Left kidney (tissue), 8 donors: ENCODE measurements at places on chromosomes 1 and 21. TPM values are rescaled to one million over a fixed set of nuclear protein-coding genes. Genes with fewer than 3 reads are reported as not detected.
A peak's percentile ranks its signal among the peaks of the same experiment; 100 is the strongest.

GRCh38 chr1:201267481-201268229 is 15.7 kb upstream of the PKP1 start:
- DNase-seq = no peak

- no peak for DNase-seq
Measured at GRCh38 chr1:58754073-58754613, 29.7 kb downstream of the JUN start.

- DNase-seq = no peak
Measured at GRCh38 chr1:35120458-35121133, 41.4 kb downstream of the ZMYM1 start.

The ADORA1 gene
- 4.6 TPM for polyA plus RNA-seq

- no peak for DNase-seq
Measured at GRCh38 chr1:107200631-107201030, 59.8 kb downstream of the NTNG1 start.

DNA sequence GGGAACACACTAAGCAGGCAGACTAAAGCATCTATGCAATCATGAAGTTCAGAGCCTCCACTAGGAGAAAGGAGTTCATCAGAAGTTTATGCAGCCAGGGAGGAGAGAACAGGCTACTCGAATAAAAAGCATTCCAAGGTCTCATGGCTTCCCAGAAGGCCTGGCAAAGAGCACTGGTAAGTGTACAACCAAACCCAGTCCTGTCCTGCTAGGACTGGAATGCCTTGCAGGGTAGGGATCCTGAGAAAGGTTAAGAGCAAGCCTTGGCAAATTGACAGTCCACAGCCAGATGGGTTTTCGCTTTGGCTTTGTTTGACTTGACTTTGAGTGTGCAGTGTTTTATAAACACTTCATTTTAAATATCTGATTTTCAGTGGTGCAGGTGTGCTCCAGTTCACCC is 133.6 kb upstream of the ATP1B1 start:
- DNase-seq = no peak

DNA sequence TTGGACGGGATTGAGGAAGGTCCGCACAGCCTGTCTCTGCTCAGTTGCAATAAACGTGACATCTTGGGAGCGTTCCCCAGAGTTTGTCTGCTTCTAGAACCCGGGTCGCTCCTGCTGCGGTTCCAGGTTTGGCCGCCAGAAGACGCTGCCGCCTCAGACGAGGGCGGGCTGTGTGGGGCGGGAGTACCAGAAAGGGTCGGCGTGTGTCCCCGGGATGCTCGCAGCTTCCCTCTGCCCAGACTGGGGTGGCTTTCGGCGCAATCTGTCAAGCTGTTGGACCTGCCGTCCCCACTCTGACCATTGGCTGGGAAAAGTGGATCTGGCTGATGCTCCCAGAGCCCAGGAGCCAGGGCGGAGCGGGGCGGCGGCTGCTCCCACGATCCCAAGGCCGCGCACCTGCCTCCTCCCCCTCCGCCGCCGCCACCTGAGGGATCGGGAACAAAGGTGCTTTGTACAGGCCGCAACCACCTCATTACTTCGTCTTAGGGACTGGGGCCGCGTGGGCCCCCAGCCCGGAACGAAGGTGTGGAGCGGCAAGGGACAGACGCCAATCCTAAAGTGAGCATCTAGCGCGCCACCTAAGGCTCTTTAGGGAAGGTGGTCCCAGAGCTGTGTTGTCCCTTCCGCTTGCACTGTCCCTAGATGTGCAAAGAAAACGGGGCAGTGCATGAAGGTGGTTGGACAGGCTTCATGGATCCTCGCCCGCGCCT is 683 bp upstream of the EFNA4 start:
- DNase-seq = no peak

DNA sequence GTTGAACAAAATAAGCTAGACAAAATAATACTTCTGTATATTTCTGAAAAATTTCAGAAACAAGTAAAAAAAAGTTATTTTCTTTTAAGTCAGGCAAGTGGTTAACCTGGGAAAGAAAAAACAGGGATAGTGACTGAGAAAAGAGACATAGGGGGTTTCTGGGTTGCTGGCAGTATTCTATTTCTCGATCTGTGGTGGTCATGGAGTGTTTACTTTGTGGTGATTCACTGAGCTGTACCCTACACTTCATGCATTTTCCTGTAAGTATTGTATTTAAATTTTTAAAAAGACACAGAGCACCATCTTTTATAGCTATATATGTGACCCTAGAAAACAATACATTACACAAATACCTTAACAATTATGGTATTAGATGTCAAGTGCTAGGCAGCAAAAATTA is 58.2 kb downstream of the ZNF644 start:
- DNase-seq = no peak

DNA sequence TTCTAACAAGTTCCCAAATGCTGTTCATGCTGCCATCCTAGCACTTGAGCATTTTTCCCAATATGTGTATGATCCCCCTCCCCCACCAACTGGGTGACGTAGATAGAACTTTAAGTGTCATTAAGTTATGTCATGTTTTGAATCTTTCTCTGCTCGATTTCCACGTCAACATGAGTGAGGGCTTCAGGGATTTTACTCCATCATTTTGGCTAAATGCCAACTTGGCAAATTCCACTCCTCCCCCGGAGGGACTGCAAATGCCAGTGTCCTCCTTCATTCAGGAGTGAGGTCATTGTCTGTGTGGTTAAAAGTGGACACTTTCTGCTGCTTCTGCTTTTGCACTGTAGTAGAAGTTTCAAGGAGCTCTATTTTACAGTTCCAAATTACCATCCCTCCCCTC is 201.7 kb downstream of the FGGY start:
- no peak for DNase-seq

- DNase-seq = no peak
Measured at GRCh38 chr1:183361081-183361480, 57.1 kb downstream of the NMNAT2 start.

The CELA3A gene
- not detected for polyA plus RNA-seq

DNA sequence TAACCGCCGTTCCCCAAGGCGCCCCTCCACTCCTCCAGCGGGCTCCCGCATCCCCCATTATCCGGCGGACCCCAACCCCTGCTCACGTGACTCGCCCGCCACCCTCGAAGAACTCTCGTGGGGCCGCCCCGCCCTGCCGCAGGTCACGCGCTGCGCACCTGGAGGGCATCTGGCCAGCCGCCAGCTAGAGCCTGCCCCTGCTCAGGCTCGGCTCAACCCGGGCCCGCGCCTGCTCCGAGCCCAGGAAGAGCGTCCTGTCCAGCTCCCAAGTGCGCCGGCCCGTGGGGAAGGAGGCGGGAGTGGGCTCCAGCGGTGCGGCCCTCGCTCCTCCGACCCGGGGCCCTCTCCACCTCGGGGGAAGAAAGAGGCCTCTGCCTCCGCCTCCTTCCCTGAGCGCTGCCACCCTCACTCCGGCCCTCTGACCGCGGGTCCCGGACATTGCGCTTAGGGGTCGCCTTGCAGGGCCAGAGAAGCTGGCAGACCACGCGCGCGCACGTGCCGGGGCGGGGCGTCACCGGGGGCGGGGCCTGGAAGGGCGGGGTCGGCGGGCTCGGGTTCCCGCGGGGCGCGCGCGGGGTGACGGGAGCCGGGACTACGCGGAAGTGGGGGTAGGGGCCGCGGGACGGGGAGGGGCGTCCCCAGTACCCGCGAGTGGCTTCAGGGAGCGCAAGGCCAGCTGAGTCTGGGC is 28.4 kb downstream of the HMGN2 start:
- peak; percentile 85 for DNase-seq

GRCh38 chr1:112504661-112505399 is 3.9 kb upstream of the WNT2B start:
- DNase-seq = no peak

The TINAGL1 gene
- 31.0 TPM for polyA plus RNA-seq

GRCh38 chr1:206854401-206855129 is 10.9 kb upstream of the IL20 start:
- no peak for DNase-seq

The AK5 gene
- 4.6 TPM for polyA plus RNA-seq

The SELENBP1 gene
- 50.4 TPM for polyA plus RNA-seq

DNA sequence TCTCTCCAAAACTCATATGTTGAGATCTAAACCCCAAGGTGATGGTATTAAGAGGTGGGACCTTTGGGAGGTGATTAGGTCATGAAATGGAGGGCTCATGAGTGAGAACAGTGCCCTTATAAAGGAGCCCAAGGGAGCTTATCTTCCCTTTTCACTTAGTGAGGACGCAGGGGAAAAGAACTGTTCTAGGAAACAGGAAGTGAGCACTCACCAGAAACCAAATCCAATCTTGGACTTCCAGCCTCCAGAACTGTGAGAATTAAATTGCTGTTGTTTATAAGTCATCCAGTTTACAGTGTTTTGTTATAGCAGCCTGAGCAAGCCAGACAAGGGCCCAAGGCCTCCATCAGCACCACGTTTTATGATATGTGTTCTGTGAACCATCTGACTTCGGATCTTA is 60.3 kb upstream of the LRRC8D start:
- no peak for DNase-seq

The MRPS21 gene
- 65.9 TPM for polyA plus RNA-seq
